ENCODE measurements at places on chromosomes 12 and 14.
A peak's percentile ranks its signal among the peaks of the same experiment; 100 is the strongest.

- no peak for DNase-seq
Measured at GRCh38 chr14:99229654-99230207, 42.3 kb downstream of the BCL11B start.

DNA sequence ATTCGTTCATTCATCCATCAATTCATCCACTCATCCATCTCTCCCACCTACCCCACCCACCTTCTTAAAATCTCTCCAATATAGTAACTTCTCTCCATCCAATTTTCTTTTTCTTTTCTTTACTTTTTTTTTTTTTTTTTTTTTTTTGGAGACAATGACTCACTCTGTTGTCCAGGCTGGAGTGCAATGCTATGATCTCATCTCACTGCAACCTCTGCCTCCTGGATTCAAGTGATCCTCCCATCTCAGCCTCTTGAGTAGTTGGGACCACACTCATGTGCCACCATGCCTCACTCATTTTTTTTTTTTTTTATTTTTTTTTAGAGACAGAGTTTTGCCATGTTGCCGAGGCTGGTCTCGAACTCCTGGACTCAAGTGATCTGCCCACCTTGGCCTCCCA, 118.4 kb downstream of the SUDS3 start:
- DNase-seq, result no peak

- peak; percentile 94 for DNase-seq
Measured at GRCh38 chr14:67599698-67600561, at the start of gene PIGH. Gene PIGH (minus strand): TSS chr14:67600268. CDS start chr14:67600203, 65 bp downstream.

GRCh38 chr14:53871951-53872350, 84.7 kb downstream of the BMP4 start:
- DNase-seq, result no peak

- peak; percentile 44 for DNase-seq
Measured at GRCh38 chr14:23483236-23483854, 13.8 kb downstream of the NGDN start.

- DNase-seq, result no peak
Measured at GRCh38 chr12:121538699-121539061, 42.1 kb downstream of the KDM2B start.

DNA sequence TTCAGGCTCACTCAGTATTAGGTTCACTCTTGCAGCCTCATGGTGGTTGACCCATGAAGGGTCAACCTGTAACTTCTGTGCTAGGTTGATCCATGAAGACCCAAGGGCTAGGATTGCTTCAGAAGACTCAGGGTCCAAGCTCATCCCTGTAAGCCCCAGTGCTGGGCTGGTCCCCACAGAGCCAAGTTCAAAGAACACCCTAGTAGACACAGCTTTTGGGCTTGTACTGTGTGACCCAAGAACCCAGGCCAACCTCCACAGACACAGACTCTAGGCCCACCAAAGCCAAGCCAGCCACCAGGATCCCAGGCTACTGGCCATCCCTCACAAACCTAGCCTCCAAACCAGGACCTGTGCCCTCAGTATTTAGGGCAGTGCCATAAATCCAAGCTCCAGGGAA, 1020.6 kb downstream of the SLC16A7 start:
- DNase-seq, result no peak

DNA sequence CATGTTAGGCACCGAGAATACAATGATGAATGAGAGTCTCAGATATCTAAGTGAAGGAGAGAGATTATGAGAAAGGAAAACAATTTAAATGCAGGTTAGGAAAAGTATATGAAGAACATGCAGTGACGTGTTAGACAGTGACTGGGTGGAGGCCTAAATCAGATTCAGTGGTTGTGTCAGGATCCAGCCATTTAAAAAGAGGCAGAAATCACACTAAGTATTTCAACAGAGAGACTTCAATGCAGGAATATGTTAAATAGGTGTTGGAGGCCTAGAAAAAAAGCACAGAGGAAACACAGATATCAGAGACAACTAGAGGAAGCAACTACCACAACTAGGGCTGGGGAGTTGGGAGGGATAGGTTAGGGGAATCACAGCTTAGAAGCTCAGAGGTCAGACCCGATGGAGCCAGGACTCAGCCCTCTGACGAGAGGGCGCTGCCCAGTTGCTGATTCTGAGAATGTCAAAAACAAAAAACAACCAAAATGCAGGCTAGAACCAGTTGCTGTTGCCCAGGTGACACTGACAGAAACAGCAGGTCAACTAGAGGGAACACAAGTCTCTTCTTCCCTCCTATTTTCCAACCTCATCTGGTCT, 3.0 kb upstream of the GARIN2 start:
- DNase-seq, result peak; percentile 38

DNA sequence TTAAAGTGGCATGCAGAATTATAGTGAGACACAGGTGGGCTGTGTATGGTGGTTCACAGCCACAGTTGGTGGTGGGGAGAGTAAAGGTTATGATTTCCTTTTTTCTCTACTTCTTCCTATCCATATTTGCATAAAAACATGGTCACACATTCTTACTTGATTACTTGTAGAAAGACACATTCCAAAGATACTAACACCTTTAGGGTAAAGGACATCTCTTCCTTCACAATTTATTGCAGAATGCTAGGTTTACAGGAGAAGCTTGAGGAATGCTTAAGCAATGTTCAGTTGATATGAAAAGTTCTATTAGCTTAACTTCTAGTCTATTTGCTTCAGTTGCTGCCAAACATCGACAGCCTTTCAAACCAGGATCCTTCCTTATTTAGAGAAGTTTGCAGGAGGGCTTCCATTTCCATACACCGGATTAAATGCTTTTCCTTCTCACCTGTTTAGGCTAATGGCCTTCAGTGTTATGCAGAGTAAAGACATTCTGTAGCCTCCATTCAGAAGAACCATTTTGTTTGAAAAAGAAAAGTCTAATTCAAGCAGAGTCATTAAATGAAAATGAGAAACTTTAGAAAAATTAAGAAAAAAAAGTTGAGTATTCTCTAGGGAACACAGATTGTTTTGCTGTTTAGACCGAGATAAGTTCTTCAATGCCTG, 2.6 kb upstream of the PHC1 start:
- no peak for DNase-seq

DNA sequence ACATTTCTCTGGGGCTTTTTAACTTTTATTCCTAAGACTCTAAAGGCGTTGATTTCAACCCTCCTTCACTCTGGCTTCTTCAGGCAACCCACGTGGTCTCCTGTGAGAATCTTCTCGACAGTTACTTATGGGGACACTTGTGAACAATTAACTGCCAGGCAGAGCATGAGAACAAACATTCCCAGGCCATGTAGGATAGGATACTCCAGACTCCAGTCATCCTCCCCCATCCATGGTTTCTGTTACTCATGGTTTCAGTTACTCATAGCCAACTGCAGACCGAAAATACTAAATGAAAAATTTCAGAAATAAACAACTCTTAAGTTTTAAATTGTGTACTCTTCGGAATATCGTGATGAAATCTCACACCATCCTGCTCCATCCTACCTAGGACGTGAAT, 19.5 kb downstream of the GPR68 start:
- no peak for DNase-seq

- no peak for DNase-seq
Measured at GRCh38 chr14:104509673-104510072, 69.9 kb upstream of the C14orf180 start.

DNA sequence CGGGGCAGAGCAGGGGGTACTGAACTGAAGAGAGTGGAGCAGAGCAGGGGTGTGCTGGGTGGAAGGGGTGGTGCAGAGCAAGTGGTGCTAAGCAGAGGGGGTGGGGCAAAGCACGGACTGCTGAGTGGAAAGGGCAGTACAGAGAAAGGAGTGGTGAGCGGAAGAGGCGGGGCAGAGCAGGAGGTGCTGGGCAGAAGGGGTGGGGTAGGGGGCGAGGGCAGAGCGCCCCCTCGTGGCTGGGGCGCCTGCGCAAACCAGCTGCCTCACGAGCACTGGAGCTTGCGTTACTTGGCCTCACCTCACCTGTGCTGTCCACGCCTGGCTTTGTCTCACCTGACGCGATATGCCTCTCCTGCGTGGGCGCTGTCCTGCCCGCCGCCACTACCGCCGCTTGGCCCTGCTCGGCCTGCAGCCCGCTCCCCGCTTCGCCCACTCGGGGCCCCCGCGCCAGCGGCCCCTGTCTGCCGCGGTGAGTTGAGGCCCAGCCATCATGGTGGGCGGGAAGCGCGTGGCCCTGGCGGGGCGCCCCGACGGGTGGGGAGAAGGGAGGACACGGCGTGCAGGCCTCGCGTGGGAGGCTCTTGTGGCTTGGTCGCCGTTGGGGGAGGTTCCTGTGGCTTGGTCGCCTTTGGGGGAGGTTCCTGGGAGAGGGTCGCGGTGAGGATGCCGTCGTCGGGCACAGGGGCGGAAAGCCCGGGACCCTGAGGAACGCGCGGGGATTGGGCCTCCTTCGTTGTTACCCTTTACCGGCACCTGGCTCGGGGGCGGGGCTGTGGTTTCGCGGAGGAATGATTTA, at the start of gene COX8C:
COX8C (plus strand) TSS at position 257 of the 796 bp plus-strand sequence; CDS start at position 344, 87 bp downstream.
- DNase-seq, result no peak

DNA sequence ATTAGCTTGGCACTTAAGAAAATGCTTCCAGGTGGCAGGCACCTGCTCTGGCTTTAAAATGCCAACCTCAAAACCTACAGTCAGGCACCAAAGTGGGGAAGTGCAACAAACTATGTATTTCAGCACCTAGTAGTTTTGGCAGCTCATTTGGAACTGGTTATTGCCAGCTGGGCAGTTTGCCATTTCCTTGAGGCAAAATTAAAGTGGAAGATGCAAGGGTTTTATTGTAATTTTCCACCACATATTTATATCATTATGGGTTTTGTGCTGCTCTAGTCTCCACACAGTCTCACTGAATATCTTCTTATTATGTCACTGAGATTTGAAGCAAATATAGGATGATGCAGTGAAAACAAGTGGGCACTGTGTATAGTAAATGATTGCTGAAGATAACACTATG, 117.0 kb downstream of the PRKD1 start:
- no peak for DNase-seq

DNA sequence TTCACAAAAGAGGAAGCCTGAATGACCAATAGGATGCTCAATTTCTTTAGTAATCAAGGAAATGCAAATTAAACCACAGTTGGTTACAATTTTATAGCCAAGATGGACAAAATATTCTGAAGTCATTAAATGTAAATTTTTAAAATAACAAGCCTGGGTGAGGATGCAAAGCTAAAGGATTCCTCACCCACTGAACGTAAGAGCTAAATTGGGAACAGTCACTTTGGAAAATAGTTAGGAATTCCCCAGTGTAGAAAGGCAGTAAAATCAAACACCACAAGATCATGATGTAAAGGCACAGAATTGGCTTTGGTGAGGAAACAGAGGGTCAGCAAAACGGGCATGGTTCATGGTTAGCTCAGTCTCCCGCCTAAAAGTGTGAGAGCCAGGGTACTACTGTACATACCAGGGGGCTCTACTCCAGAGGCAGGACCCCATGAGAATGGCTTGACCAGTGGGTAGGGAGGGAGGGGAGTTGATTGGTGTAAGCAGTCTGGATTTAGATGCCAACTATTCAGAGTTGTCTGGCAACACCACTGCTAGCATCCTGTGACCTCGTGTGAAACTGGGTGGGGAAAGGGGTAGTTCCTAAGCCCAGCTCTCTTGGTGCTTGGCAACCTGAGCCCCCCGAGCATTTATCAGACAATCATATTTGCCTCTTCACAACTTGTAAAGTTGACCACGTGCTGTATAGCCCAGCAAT, 213.4 kb upstream of the EGLN3 start:
- DNase-seq, result no peak

GRCh38 chr14:88793259-88793625, 489 bp upstream of the EML5 start:
- no peak for DNase-seq

GRCh38 chr12:11693067-11693466, 43.6 kb downstream of the ETV6 start:
- DNase-seq, result no peak

DNA sequence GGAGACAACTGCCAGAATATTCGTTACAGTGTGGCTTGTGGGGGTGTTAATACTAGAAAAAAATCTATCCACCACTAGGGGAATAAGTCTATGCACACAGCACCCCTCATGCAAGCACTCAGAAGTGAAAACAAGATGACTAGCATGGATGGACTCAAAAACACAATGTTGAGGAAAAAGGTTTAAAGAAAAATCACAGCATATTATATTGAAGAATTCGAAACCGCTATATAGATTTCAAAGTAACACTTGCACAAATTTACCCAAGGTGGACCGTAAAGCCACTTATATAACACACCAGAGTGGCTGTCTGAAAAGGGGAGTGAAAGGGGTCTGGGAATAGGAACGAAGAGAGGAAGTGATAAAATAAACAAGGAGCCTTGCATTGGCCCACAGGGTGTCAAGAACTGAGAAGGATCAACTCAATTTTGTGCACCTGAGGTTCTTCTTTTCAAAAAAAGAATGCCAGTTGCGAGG, 544 bp downstream of the ABCD4 start:
- peak; percentile 43 for DNase-seq

DNA sequence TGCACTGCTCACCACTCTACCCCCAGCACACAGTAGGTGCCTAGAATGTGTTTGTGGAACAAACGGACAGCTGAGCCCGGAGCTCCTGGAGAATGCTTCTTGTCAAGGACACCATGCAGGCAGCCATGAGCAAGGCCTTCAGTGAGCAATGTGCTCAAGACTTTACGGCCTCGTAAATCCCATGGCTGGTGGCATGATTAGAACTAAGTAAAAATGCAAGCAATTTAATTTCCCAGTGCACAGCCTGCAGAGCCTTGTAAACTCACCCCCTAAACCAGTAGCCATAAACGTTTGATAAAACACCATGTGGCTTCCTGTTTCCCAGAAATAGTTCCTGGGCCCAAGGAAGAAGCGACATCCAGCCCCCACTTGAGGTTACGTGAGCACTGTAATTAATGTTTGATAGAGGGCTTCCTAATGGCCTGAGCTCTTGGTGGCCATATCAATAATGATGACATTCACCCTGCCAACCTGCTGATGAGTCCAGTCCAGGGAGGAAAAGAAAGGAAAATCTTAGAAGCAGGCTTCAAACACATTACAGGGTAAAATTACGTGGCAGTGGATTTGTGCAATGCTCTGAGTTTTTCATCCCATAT, 36.4 kb upstream of the FICD start:
- no peak for DNase-seq

GRCh38 chr12:41092115-41092514, 96.0 kb upstream of the PDZRN4 start:
- DNase-seq, result no peak

- peak; percentile 16 for DNase-seq
Measured at GRCh38 chr12:128609861-128610260, 213.9 kb downstream of the SLC15A4 start.

DNA sequence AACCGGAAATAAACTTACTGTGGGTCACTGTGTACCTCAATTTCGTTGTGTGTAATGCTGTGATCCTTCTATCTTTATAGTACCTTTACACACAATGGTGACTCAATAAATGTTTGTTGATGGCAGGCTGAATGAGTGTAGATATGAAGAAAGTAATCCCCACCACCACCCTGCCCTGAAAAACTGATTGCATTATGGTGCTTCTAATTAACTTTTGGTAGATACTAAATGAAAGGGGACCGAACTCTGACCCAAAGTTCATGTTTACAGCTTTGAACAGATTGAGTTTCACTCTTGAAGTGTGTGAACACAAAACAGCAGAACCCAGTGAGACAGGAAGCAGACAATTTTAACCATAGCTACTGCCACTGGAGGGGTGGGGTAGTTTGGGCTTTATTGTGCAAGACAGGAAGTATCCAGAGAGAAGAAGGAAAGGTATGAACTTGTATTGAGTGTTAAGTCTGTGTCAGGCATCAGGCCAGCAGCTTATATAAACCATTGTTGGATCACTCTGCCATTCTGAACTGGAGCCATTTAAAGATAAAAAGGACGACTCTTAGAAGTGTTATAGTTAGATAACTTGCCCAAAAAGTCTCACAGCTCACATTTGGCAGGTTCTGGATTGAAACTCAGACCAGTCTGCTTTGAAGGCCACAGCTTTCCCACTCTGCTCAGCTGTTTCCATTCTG, 197.0 kb upstream of the AMIGO2 start:
- DNase-seq, result peak; percentile 83
